ENCODE measurements at places on chromosomes 16 and 17.
A peak's percentile ranks its signal among the peaks of the same experiment; 100 is the strongest.

- DNase-seq, result no peak
These were observed 19.2 kb downstream of the KDM8 start for GRCh38 chr16:27222249-27223225.

GRCh38 chr17:4427505-4427904, 6.2 kb upstream of the SPNS3 start:
- DNase-seq, result no peak

DNA sequence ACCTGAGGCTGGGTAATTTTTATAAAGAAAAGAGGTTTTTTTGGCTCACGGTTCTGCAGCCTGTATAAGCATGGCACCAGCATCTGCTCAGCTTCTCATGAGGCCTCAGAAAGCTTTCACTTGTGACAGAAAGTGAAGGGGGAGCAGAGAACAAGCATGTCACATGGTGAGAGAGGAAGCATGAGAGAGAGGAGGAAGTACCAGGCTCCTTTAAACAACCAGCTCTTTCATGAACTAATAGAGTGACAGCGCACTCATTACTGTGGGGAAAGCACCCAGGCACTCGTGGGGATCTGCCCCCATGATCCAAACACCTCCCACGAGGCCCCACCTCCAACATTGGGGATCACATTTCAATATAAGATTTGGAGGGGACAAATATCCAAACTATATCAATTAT, 86.8 kb downstream of the USP32 start:
- DNase-seq, result no peak

GRCh38 chr17:66957951-66958579, 6.4 kb upstream of the CACNG4 start:
- no peak for DNase-seq

- no peak for DNase-seq
These were observed 10.3 kb upstream of the CCL22 start for GRCh38 chr16:57348327-57348726.

GRCh38 chr16:50509521-50510341, 38.5 kb upstream of the NKD1 start:
- DNase-seq, result no peak

- DNase-seq, result no peak
These were observed 17.9 kb upstream of the CD300E start for GRCh38 chr17:74641224-74641957.

DNA sequence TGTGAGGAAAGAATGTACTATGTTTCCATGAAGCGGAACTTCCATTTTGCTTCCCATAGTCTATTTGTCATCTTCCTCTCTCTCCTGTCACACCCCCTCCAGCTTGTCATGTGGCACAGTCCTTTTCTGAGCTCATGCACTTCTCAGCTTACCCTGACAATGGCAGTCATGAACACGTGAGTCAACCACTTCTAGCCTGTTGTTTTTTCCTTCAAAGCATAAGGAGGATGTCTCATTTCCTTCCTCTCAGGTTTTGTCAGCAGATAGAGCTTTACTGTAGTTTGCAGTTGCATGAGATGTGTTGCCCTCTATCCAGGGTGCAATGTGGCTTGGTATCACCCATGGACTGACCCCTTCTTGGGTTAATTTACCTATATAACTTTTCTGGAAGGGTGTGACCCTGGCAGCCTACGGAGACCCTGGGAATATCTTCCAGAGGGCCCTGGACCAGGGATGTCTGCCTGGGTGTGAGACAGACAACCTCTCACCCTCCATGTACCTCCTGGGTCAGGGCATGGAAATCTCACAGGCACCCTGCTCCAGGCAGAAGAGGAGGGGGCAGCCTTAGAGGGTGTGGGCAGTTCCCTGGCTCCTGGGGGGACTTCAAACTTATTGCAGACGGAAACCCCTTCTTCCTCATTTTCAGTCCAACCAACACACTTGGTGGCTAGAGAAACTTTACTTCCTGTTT, 4.0 kb upstream of the ZNF267 start:
- peak; percentile 23 for DNase-seq

- no peak for DNase-seq
These were observed 2.7 kb downstream of the METRN start for GRCh38 chr16:717450-718245.

DNA sequence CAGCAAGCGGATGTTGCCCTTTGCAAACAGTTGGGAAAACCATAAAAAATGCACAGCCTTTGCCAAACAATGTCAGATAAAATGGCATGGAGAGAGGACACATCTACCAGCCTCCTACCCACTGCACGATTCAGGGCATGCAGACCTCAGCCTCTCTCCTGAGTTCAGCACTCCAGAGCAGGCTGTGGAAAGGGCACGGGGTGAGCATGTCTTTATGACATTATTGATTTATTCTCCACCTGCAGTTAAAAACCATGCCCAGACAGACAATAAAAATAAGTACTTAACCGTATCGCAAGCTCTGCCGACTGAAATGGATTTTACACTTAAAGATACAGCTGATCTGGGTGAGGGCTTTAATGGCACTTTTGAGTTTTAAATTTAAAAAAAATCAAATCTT, 127.1 kb downstream of the MAF start:
- DNase-seq, result no peak

DNA sequence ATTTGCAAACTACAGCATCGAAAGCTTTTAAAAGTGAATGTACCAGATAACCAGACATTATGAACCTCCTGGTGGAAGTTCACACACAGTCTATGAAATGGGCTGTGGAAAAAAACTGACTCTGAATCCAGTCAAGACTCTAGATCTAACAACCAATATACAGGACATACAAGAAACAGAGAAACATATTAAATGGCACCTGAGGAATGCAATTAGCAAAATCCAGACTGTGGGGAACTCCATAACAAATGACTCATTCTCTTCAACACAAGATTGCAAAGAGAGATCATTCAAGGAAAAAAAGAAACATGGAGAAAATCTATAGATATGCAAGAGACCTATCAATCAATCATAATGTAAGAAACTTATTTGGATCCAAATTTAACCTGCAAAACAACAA, 119.0 kb downstream of the MYO1D start:
- no peak for DNase-seq

DNA sequence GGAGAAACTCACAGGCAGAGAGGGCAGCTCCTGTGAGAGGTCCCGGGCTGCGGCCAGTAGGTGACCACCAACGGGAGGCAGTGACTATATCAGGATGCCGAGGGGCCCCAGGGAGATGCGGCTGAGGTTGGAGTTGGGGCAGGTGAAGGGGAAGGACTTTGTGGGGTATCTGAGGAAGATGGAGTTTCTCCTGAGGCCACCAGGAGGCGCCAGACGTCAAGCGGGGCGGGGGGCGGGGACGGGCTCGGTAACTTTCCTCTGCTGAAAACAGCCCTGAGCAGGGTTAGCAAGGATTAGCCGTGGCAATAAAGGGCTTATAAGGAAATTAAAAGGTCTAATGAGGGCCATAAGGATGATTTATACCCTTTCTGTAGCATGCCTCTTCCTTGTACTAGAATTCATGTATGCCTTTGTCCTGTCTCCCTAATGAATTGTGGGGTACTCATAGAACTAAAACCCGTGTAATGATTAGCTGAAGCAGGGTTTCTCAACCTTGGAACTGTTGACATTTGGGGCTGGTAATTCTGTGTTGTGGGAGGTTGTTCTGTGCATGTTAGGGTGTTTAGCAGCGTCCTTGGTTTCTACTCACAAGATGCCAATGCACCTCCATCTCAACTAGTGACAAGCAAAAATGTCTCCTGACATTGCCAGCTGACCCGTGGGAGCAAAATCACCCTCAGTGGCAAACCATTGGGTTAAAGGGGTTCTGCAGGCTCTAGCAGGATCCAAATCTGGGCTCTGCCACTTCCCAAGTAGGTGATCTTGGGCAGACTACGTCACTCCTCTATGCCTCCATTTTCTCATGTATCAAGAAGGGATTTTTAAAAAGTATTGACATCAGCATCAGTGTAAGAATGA, 74.8 kb upstream of the GRIN2A start:
- no peak for DNase-seq

DNA sequence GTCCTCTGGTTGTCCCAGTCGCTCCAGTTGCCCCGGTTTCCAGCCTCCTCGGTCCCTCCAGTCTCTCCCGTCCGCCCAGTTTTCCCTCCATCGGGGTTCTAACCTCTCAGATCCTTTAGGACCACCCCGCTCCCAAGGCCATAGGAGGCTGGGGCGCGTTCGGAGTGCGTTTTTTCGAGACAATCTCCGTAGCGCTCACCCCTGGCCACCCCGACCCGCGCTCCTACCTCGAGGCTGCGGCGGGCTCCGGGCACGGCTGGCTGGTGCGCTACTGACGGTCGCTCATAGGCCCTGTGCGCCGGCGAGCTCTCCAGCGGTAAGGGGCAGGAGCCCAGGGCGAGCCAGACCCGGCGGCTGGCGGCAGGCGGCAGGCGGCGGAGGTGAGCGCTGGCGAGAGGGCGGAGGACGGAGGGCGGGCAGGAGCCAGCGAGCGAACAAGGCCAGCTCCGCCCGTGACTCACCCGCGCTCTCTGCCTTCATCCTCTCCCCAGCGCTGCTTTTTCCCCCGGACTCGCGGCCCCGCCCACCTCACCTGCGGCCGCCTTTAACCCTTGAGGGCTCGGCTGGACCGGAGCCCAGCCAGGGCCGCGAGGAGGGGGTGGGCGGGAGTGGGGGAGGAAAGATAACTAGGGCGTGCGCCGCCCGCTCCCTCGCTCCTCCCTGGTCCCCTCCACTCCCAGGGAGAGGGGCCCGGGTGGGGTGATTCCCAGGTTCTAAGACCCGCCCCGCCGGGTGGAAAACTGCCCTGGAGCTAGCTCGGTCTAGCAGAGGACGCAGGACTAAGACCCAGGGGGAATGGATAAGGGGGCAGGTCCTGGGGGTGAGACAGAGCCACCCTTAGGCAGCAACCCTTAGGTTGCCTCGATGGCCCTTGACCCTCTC, at the start of gene SP6:
SP6 (minus strand) TSS at position 472 of the 882 bp plus-strand sequence. CDS start 2,734 bp downstream, outside the sequence.
- no peak for DNase-seq

- no peak for DNase-seq
These were observed 68.7 kb downstream of the WSCD1 start for GRCh38 chr17:6138761-6139446.

- DNase-seq, result no peak
These were observed 434 bp upstream of the CPSF4L start for GRCh38 chr17:73261952-73262675.

DNA sequence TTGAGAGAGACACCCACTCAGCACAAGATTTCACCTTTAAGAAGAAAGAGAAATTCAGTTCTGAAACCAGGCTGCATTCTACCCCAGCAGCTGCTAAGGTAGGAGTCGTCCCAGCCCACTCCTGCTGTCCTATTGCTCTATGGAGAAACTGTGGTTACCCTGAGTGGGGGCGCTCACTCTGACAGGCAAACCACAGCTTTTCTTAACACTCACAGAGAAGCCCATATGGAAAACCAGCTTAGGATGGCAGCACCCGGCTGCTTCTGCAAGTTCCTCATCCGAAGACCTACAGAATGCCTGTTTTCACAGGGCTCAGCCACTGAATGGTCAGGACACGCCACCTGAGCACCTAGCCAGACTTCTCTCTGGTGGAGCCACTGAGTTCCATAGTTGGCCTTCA, 7.5 kb downstream of the ATP5PD start:
- DNase-seq, result no peak

- no peak for DNase-seq
These were observed 138.8 kb downstream of the MRM1 start for GRCh38 chr17:36740157-36740556.

GRCh38 chr16:74448990-74449389, 27.7 kb upstream of the CLEC18B start:
- DNase-seq, result peak; percentile 58

DNA sequence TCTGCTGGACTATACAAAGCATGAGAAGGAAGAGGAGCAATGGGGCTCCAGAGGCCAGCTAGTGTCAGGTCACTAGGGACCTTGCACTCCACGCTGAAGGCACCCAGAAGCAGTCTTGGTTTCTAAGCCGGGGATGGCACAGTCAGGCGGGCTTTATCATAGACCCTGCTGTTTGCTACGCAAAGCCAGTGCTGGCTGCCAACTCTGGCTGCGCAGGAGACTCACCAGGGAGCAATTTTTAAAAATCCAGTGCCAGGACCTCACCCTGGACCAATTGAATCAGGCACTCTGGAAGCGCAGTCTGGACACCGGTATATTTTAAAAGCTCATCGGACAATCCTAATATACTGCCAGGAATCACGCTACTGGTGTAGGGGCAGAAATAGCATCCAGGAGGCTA, 368.5 kb upstream of the XYLT1 start:
- no peak for DNase-seq

- DNase-seq, result no peak
These were observed 42.9 kb upstream of the NFAT5 start for GRCh38 chr16:69522732-69523404.

DNA sequence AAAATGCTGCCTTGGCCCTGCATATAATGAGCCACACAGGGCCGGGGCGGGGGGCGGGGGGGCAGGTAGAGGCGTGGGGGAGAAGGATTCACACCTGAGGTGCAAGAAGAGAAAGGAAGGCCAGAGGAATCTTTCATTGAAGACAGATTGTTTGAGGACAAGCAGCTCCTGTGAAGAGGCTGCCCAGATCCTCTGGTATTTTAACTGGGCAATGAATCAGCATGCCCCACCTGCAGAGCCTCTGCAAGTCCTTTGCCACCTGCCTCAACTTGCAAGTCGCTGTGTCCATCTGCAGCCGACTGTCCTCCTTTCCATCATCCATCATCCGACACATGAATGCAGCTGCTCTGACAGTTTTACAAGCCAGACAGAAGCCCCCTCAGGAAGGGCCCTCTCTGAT, 1.2 kb upstream of the SOST start:
- no peak for DNase-seq

DNA sequence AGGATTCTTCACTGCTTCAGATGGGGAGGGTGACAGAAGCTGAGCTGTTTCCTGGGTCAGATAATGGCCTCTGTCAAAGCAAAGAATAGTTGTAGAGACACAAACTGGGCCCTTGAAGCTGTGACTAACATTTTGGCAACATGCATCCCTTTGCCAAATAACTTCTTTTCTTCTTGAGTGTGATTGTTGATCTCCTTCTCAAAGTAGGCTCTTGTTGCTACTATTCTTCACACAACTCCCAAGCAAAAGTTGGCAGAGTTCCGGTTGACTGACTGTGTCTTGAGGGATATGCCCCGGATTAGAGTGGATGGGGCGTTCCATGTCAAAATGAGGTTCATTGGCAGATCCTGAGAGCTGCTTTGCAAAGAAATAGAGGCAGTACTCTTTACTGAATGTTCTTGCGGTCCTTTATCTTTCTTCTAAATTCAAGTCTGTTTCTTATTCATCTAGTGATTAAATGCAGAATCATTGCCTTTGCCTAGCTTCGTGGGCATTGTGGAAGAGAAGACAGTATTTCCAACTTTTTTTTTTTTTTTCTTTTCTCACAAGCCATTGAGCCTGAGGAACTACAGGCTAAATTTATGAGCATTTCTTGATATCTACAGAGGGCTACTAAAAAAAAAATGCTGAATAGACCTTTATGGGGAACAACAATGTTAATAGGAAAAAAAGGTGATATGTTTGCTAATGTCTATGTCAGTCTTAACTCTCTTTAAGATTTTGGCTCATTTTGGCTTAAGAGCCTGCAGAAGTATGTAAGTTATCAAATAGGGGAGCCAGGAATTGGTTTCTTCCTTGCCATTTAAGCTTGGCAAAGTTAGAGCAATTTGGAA, 5.8 kb downstream of the WIPF2 start:
- DNase-seq, result no peak
